ENCODE measurements at places on chromosomes 2 and 18. TPM values are rescaled to one million over a fixed set of nuclear protein-coding genes. Genes with fewer than 3 reads are reported as not detected.

Gene TRIM43
- not detected for total RNA-seq

Gene DLX1
- not detected for total RNA-seq

Gene GPR55
- 1.6 TPM for total RNA-seq

Gene UGT1A4
- total RNA-seq = not detected

Gene EGR4
- 0.34 TPM for total RNA-seq

- DNase-seq = no peak
- H3K4me1 ChIP-seq = no peaks in the 10 kb centered on the region
- H3K4me3 ChIP-seq = no peak overlapping the region
- H3K27ac ChIP-seq = no peak overlapping the region
- no peaks in the 10 kb centered on the region for H3K27me3 ChIP-seq
- H3K36me3 ChIP-seq = no peaks in the 10 kb centered on the region
Measured at GRCh38 chr2:138956116-138956515, 175.9 kb upstream of the NXPH2 start.

DNA sequence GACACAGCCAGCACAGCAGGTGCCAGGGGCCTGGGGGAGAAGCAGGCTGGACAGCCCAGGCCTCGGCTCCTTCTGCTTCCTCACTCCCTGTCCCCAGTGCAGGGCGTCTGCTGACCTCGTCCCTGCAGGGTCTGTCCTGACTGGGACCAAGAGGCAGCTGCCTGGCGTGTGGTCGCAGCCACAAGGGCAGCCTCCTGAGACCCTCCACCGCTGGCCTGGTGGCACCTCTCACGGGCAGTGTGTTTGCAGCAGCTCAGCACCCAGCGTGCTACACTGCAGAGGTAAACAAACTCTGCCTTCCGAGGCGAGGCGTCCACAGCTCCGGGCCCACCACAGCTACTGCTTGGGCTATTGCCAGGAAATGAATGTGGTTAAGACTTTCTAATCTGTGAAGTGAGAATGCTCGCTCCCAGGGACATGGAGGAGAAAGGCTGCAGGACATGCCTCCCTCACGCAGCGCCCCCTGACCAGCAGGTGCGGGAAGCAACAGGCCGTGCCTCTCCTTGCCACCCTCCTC is 46.1 kb upstream of the HPCAL1 start:
- H3K4me1 ChIP-seq = no peaks in the 10 kb centered on the region
- DNase-seq = no peak
- no peaks in the 10 kb centered on the region for H3K27me3 ChIP-seq
- no peak overlapping the region for H3K27ac ChIP-seq
- H3K36me3 ChIP-seq = no peaks in the 10 kb centered on the region
- H3K4me3 ChIP-seq = no peak overlapping the region

GRCh38 chr2:235740821-235741220 is 247.0 kb downstream of the AGAP1 start:
- no peaks in the 10 kb centered on the region for H3K36me3 ChIP-seq

- peaks cover 54% of the 10 kb centered on the region for H3K36me3 ChIP-seq
- H3K4me1 ChIP-seq = peaks cover 34% of the 10 kb centered on the region
- H3K27me3 ChIP-seq = peaks cover under 1% of the 10 kb centered on the region
- no peak for DNase-seq
Measured at GRCh38 chr2:111164078-111164477, 43.4 kb downstream of the BCL2L11 start.

DNA sequence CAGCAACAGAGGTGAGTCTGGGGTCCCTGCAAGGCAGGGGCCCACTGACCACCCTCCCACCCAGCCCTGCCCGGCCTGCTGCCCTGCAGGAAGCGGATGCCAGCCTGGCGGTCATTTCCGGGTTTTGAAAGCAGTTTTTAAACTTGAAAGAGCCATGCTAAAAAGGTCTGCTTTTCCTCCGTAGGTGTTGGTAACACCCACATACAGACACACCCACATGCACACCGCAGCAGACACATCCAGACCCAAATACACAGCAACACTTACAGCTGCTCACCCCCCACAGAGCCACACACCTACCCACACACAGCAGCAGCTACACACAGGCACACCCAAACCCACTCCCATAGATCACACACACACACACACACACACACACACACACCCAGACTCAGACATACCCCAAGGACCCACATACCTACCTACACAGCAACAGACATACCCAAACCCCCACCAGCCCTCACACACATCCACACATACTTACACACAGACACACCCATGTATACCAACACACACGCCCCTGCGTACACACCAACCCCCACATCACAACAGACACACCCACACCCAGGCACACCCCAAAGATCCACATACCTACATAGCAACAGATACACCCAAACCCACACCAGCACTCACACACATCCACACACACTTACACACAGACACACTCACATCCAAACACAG is 7.6 kb downstream of the ZFP36L2 start:
- peak overlapping the region; percentile 88 for H3K4me3 ChIP-seq
- peaks cover 28% of the 10 kb centered on the region for H3K36me3 ChIP-seq

DNA sequence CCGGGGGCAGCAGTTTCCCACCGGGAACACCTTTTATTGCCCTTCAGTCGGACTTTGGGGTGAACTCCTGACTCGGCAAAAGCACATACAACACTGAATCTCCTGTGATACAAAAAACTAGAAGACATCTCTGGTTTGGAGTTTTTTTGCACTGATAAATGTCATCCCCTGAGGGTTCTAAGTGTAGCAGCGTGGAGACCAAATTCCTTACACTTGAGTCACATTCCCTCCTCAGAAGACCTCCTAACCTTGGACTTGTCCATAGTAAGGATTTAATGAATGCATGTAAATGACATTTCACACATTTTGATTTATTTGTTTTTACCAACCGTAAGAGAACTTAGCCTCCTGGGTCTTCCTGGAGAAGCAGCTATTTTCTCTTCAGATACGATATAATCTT is 54.0 kb upstream of the GPR45 start:
- no peak for DNase-seq
- H3K27ac ChIP-seq = no peak overlapping the region
- no peak overlapping the region for H3K4me3 ChIP-seq
- no peaks in the 10 kb centered on the region for H3K36me3 ChIP-seq
- H3K4me1 ChIP-seq = no peaks in the 10 kb centered on the region

GRCh38 chr2:55168221-55169154 is 63.6 kb downstream of the CLHC1 start:
- H3K4me1 ChIP-seq = peaks cover 3% of the 10 kb centered on the region
- no peak overlapping the region for H3K27ac ChIP-seq
- no peak overlapping the region for H3K4me3 ChIP-seq
- peak; percentile 45 for DNase-seq
- H3K27me3 ChIP-seq = no peaks in the 10 kb centered on the region

DNA sequence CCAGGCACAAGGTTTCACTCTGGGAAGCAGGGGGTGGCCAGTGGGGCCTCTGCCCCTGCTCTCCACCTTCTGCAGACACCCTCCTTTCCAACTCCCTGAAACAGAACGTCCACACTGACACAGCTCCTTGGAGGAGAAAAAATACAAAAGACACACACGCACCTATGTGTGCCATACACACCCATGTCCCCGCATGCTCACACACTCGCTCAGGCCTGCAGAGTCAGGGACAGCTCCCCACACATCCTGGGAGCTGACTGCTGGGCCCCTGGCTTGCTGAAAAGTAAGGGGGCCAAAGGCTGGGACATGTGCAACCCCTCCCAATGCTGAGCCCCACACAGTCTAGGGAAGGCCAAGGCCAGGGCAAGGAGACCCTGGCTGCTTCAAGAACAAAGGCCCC is 200.5 kb downstream of the TNS1 start:
- no peaks in the 10 kb centered on the region for H3K36me3 ChIP-seq
- H3K27ac ChIP-seq = no peak overlapping the region
- H3K4me1 ChIP-seq = no peaks in the 10 kb centered on the region
- peaks cover 2% of the 10 kb centered on the region for H3K27me3 ChIP-seq
- no peak for DNase-seq
- H3K4me3 ChIP-seq = no peak overlapping the region

- no peak overlapping the region for H3K4me3 ChIP-seq
- H3K4me1 ChIP-seq = no peaks in the 10 kb centered on the region
- H3K36me3 ChIP-seq = no peaks in the 10 kb centered on the region
- no peak overlapping the region for H3K27ac ChIP-seq
- DNase-seq = no peak
- peaks cover 5% of the 10 kb centered on the region for H3K27me3 ChIP-seq
Measured at GRCh38 chr2:1476617-1477195, 63.4 kb downstream of the TPO start.

DNA sequence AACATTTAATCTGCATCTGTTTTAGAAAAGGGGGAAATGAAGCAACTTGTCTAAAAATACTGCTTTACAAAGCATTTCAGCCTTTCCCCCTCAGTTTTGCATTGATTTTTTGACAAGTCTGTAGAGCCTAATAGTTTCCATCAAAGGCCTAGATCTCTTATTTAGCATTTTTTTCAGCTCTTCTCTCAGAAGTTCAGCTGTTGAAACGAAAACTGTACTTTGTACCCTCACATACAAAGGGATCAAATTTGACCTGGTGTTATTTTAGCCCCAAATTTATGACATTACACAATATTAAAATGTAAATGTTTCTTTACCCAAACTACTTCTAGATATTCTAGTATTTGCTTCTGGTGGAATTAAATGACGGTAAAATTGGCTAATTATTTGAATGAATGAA is 13.0 kb downstream of the YPEL5 start:
- peaks cover 31% of the 10 kb centered on the region for H3K36me3 ChIP-seq
- H3K27ac ChIP-seq = no peak overlapping the region
- peaks cover 35% of the 10 kb centered on the region for H3K4me1 ChIP-seq
- no peak overlapping the region for H3K4me3 ChIP-seq
- no peak for DNase-seq
- H3K27me3 ChIP-seq = no peaks in the 10 kb centered on the region

GRCh38 chr2:110166266-110166665 is 38.5 kb downstream of the NPHP1 start:
- no peaks in the 10 kb centered on the region for H3K36me3 ChIP-seq
- no peak for DNase-seq
- H3K4me3 ChIP-seq = no peak overlapping the region
- H3K4me1 ChIP-seq = peaks cover 4% of the 10 kb centered on the region
- H3K27me3 ChIP-seq = peaks cover 4% of the 10 kb centered on the region

- peaks cover 48% of the 10 kb centered on the region for H3K36me3 ChIP-seq
- peak overlapping the region; percentile 83 for H3K4me3 ChIP-seq
- H3K27me3 ChIP-seq = no peaks in the 10 kb centered on the region
- peak overlapping the region; percentile 91 for H3K27ac ChIP-seq
- peaks cover 50% of the 10 kb centered on the region for H3K4me1 ChIP-seq
Measured at GRCh38 chr2:218218268-218219185, 1.5 kb downstream of the ARPC2 start.

DNA sequence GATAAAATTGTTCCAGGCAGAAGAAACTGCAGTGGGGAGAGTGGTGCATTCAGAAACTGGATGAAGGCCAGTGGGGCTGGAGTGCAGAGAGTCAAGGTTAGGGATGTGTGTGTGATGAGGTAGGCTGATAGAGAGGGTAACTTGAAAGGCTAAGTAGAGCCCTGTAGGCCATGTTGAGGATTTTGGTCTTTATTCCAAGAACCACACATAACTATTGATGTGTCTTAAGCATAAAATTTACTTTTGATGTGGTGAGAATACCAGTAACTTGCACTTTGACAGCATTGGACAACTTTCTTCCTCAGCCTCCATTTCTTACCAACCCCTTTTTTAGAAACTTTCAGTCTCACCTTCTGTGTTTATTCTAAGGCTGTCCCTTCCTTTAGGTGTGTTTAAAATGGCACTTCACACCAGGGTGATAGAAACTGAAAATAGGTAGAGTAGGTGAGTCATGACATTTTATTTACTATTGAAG is 22.6 kb downstream of the MTX2 start:
- peak overlapping the region; percentile 33 for H3K27ac ChIP-seq
- H3K4me1 ChIP-seq = peaks cover 24% of the 10 kb centered on the region
- DNase-seq = no peak
- no peaks in the 10 kb centered on the region for H3K27me3 ChIP-seq
- H3K36me3 ChIP-seq = no peaks in the 10 kb centered on the region

DNA sequence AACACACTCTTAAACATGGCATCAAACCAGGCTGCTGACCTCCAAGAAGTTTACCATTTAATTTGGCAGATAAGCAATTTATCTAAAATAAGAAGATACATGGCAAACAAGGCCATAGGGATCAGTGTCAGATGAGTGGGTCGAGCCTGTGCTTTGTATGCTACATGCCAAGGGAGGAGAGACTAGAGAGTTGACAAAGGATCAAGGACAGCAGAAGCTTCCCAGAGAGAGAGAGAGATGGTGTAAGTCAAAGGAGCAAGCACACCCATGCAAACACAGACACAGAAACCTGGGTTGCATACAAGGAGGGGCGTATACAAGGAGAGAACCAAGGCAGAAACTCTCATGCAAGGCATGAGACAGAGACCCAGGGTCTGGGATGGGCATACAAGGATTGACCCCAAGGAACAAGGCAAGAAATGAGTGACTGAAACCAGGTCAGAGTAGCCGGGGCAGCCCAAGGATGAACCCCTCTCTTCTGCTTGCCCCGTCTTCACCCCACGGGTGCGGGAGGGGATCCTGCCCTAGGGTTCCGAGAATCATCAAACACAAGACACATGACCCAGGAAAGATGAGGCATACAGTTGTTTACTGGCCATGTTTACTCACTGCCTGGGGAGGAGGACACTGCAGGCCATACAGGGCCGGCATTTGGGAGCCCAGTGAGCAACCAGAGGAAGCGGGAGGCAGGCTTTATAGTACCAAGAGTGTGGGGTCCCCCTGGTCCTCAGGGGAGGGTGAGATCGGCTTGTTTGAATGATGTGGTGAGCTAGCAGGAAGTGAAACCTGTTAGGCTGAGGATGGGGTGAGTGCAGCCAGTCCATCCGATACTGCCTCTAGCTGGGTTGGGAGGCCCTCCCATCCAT is 529.2 kb upstream of the ID2 start:
- no peak overlapping the region for H3K4me3 ChIP-seq
- no peak overlapping the region for H3K27ac ChIP-seq
- DNase-seq = no peak
- no peaks in the 10 kb centered on the region for H3K27me3 ChIP-seq

- no peak for DNase-seq
- no peak overlapping the region for H3K27ac ChIP-seq
- H3K27me3 ChIP-seq = no peaks in the 10 kb centered on the region
- H3K4me1 ChIP-seq = no peaks in the 10 kb centered on the region
Measured at GRCh38 chr18:25595274-25596060, 243.5 kb upstream of the ZNF521 start.

DNA sequence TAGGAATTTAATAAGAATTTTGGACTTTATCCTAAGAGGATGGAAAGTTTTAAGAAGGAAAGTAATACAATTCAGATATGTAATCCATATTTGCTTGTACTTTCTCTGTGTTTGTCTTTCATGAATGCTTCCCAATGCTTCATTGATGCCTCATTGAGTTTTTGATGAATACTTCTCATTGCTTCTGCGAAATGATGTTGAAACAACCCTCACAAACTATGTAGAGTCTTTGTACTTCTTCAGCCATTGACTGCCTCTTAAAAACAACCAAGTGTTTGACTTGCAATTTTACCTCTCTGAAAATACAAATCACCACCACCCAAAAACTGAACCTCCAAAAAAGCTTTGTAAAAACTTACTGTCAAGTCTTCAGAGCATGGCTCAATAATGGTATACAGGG is 424.1 kb downstream of the ERBB4 start:
- no peak for DNase-seq
- H3K27me3 ChIP-seq = no peaks in the 10 kb centered on the region
- no peak overlapping the region for H3K4me3 ChIP-seq
- H3K27ac ChIP-seq = no peak overlapping the region
- no peaks in the 10 kb centered on the region for H3K4me1 ChIP-seq

GRCh38 chr2:207112383-207112782 is 53.4 kb downstream of the KLF7 start:
- H3K27ac ChIP-seq = no peak overlapping the region
- DNase-seq = no peak
- no peak overlapping the region for H3K4me3 ChIP-seq
- H3K4me1 ChIP-seq = peaks cover 24% of the 10 kb centered on the region
